T-helper 2 cell treated with Interferon-gamma antibody and Interleukin-4, amounts not matched to agents 5 μg/mL and 100 μg/mL, for 36 hours (primary cell): ENCODE measurements at places on chromosomes 5 and 9.

DNA sequence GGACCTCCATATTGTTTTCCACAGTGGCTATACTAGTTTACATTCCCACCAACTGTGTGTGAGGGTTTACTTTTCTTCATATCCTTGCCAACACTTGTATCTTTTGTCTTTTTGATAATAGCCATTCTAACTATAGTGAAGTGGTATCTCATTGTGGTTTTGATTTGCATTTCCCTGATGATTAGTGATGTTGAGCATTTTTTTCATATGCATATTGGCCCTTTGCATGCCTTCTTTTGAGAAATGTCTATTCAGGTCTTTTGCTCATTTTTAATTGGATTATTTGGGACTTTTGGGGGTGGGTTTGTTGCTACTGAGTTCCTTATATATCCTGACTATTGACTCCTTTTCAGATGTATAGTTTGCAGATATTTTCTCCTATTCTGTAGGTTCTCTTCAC, 44.4 kb downstream of the FEM1C start:
- DNase-seq: no peak

DNA sequence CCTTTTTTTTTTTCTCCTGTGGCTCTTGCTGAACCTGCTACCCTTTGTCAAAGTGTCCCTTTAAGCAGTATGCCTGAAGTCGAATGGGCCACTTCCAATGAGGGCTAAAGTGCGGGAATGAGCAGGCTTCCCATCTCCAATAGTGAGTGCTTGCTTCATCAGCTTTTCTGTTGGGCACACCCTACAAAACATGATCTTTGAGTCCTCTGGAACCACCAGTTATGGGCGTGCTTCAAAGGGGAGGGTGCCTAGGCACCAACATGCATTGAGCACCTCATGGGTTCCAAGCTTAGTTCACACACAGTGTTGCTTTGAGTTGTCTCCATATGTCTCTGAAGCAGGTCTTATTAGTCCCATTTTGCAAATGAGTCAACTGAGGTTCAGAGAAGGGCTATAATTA, 132.8 kb upstream of the CPEB4 start:
- DNase-seq: no peak

DNA sequence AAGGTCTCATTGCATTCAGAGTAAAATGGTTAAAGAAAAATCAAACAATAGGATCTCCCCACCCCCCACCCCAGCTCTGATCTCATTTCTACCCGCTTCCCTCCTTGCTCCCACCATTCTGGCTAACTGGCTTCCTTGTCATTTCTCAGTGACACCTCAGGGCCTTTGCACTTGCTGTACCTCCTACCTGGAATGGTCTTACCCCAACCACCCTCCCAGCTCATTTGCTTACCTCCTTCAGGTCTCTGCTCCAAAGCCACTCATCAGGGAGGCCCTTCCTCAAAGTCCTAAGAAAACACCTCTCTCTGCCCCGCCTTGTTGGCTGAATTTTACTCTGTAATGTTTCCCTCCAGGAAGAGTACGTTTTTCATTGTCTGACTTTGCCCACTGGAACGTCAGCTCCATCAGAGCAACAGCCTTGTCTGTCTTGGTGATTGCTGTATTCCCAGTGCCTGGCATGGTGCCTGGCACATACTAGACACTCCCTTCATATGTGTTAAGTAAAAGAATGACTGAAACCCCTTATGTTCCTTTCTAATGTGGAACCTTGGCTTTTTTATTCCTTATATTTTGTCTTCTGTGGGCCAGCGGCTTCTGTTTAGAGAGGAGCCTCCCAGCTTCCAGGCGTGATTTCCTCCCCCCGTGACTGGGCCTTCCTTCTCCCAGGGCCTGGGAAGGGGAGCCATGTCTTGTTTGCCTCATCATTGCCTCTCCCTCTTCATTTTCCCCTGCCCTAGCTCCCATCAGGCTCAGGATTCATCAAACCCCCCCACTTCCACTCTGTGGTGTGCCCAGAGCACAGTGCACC, 26.9 kb downstream of the NEURL1B start:
- no peak for DNase-seq

DNA sequence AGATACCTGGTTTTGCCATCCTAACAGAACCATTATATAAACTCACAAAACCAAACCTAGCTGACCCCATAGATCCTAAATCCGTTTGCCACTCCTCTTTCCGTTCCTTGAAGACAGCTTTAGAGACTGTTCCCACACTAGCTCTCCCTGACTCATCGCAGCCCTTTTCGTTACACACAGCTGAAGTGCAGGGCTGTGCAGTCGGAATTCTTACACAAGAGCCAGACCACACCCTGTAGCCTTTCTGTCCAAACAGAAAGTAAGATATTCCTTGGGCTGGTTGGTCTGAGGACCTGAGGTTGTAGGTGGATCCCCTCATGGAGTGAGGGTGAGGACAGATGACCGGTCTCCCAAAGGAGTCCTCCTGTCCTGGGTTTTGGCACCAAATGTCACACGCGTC, 56.7 kb upstream of the NAA35 start:
- no peak for DNase-seq

DNA sequence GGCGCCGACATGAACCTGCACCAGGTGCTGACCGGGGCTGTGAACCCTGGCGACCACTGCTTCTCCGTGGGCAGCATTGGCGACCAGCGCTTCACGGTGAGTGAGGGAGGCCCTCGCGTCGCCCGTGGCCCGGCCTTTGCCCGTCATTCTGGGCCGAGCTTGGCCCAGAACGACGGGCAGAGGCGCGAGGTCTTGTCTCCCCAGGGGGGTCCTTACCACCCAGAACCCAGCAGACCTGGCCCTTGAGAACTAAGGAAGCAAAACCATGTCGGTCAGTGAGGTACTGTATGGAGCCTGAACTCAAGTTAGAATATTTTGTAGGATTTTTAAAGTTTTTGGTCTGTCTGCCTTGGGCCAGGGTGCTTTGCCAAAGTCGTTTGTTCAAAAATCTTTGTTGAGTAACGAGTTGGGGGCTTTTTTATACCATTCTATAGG, 691 bp downstream of the DMXL1 start:
- DNase-seq: no peak

GRCh38 chr5:149227168-149227826, 44.4 kb upstream of the AFAP1L1 start:
- no peak for DNase-seq

DNA sequence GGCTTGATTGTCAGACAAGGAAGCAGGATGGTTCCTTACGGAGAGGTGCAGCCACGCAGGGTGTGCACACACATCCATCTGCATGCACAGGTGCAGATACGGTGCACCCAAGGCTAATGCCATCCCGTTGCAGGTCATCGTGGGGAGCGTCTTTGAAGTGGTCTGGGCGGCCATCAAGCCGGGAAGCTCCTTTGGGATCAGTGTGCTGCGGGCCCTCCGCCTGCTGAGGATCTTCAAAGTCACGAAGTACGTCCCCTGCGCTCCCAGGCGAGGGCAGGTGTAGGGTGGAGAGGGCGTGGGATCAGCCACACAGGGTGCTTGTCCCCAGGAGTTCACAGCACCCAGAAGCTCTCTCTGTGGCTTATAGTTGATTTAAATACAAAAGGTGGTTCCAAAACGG, 106.4 kb downstream of the CACNA1B start:
- DNase-seq: no peak

- no peak for DNase-seq
Observed at GRCh38 chr9:31541721-31542281, 842.6 kb upstream of the ACO1 start.

DNA sequence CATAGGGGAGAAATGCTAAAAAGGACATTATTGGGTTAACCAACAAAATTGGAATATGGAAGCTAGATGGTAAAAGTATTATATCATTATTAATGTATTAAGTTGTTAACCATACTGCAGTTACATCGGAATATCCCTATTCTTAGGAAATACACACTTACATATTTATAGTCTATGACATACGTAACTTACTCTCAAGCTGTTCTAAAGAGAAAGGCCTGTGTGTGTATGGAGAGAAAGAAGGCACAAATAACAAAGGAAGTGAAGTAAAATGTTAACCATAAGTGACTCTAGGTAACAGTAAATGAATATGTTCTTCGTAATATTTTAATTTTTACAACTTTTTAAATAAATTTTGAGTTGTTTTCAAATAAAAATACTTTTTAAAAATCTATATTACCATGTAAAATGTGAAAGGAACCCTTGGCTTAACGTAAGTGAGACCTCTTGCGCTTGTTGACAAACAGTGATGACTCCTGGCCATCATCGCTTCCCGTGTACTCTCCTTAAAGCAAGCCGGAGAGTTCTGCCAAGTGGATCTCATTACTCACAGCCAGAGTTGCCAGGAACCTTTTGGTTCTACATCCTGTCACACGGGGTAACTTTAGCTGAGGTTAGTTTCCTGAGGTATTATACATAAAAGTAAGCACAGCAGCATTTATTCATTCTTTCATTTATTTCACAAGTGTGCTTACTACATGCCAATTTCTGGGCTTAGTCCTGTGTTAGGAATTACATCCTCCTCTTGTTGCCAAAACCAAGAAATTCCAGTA, 165.4 kb downstream of the EPB41L4A start:
- DNase-seq: no peak

- no peak for DNase-seq
Observed at GRCh38 chr5:109682383-109682782, 7.3 kb upstream of the MAN2A1 start.

DNA sequence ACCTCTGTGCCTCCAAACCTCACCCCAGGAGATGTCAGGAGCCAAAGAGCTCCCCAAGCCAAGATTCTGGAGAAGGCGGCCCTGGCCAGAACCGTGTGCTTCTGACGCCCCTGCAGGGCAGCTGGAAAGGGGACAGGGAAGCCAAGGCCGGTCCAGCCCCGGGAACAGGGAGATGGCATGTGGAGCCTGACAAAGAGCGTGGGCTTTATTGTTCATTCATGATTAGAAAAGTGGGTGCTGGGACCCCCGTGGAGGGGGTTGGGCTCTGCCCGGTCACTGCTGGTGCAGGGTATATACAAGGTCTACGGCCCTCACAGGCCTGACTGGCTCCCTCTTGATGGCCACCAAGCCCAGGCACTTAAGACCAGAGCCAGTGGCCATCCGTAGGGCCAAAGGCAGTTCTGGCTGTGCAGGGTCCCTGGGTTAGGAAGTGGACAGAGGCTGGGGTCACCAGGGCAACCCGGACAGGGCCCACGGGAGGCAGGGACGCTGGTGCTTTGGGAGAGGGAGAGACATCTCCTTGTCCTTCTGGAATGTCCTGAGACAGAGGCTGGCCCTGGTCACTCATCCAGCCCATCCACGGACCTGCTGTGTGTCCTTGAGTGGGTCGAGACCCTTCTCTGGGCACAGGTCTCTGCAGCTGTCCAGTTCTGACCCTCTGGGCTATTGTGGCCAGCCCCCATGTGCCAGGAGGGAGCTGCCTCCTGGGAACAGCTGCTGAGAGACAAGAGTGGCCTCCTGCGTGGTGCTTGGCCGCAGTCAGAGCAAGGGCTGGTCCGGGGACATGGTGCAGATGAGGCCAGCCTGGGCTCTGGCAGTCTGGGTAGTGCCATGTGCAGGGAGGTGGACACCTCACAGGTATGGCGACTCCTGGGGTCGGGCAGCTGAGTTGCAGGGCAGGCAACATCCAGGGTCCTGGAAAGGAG, 12.5 kb downstream of the NINJ1 start:
- no peak for DNase-seq

- DNase-seq: no peak
Observed at GRCh38 chr5:61993295-61993927, 312.6 kb upstream of the KIF2A start.

- DNase-seq: no peak
Observed at GRCh38 chr5:87258507-87258906, 9.2 kb upstream of the RASA1 start.

DNA sequence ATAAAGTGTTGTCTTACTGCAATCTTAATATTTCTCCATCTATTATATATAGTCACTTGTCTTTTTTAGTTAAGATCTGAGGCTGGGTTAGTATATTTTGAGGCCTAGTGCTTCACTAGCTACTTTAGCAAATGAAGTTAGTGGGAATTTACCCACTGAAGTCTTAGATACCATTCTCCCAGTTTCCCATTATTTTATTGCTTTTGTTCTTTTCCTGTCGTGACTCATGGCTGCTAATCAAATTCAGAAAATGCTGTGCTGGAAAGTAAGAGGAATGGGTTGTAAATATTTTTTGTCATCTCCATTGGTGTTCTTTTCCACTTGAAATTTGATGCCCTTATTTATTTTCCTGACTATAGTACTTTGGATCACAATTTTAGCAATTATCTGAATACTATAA, 14.2 kb downstream of the TCERG1 start:
- no peak for DNase-seq

DNA sequence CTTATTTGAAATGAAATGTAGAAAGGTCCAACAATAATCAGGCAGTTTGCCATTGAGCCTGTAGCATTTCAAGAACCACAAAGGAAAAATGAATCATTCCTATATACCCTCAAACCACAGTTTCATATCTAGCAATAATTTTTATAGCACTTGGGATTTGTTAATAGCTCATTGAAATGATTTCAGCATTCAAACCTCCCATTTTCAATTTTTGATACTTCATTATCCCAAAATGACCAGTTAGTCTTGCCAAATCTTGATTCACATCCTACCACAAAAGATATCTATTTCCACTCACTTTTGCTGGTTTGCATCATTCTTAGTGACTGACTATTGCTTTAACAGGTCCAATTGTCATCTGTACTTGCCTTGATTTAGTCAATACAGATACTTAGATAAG, 790.1 kb downstream of the TLE1 start:
- DNase-seq: no peak

GRCh38 chr9:136302527-136302926, 1.4 kb downstream of the CCDC187 start:
- no peak for DNase-seq

DNA sequence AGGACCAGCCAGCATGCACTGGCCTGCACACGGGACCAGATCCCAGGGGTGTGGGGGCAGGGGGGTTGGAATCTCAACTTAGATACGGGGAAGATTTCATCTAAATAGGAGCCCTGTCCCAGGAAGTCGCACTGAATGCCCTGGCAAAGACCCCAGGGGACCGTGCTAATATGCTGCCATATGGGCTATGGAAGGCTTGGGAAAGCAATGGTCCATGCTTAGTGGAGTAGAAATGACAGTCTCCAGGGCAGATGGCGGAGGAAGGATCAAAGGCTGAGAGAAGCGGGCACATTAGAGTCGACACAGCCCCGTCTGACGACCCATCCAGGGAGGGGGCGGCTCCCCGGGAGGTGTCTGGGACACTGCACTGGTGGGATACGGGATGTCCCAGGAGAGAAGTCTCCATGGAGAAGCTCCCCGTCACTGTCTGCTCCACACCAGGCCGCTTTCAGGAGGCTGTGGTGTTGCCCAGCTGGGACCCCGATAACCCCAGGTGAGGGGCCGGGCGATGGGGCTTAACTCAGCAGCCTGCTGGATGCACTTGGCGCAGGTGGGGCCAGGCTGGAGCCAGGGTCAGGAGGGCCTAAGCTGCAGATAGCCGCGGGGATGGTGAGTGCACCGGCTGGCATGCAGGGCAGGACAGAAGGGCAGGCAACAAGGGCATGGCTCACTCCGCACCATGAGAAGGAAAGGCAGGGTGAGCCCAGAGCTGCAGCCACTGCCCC, 377.7 kb upstream of the IRX1 start:
- no peak for DNase-seq

DNA sequence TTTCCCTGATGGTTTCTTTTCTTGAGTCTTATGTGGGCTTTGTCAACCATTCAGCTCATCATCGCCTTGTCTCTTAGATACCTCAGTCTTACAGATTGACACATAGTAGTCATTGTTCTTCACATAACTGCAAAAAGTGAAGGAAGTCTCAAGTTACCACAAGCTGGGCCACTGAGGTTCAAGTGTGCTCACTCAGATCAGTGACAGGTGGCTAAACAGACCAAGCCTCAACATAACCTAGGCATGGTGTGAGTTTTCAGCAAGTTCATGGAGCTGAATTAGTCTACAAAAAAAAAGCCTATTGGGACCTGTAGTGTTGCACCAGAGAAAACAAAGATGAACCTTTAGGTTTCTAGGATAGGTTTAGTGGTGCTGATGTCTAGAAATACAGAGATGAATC, 58.2 kb downstream of the RFK start:
- no peak for DNase-seq
